ENCODE measurements at places on chromosomes 1 and 21.

GRCh38 chr1:53328541-53329499, 950 bp upstream of the LRP8 start:
- no peak for DNase-seq

DNA sequence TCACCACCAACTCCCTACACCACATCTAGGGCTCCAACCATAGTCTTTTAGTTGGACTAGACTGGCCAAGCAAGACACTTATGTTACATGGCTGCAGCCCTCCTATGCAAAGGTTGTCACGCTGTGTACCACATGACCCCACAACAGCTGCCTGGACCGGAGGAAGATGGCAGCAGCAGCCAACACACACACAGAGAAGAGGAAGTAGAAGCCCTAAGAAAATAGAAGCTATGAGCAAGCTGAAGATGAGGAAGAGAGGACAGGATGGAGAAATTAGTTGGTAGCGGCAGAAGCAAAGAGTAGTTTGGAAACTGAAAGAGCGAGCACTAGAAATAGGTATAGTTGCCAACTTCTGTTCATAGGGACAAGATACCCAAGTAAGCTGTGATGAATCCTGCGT, 60.8 kb upstream of the RALGPS2 start:
- no peak for DNase-seq

GRCh38 chr21:17461582-17461981, 51.3 kb upstream of the CXADR start:
- DNase-seq: peak; percentile 81

DNA sequence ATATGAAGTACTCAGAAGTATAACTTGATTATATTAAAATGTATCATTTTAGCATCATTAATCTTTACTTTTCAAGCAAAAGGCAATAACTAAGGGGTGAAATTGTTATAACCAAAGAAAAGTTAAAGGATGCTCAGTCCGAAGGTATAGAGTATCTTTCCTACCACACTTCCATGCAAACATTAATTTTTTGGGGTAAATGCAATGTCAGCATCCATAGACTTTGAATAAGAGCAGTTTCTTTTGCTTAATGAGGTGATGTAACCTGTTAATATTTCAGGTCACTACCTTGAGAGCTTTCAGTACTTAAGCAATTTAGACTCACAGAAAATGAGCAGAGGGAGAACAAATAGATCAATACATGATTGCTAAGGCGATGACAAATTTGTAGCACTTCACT, 1093.5 kb downstream of the PLA2G4A start:
- no peak for DNase-seq

- DNase-seq: no peak
Observed at GRCh38 chr1:66351913-66352312, 182.0 kb upstream of the SGIP1 start.

GRCh38 chr21:29056005-29056404, 17.4 kb downstream of the CCT8 start:
- peak; percentile 12 for DNase-seq

GRCh38 chr21:44582055-44582454, 1.7 kb upstream of the KRTAP10-5 start:
- no peak for DNase-seq
